CD4-positive, alpha-beta T cell (primary cell): ENCODE measurements at places on chromosomes 7 and 10.

DNA sequence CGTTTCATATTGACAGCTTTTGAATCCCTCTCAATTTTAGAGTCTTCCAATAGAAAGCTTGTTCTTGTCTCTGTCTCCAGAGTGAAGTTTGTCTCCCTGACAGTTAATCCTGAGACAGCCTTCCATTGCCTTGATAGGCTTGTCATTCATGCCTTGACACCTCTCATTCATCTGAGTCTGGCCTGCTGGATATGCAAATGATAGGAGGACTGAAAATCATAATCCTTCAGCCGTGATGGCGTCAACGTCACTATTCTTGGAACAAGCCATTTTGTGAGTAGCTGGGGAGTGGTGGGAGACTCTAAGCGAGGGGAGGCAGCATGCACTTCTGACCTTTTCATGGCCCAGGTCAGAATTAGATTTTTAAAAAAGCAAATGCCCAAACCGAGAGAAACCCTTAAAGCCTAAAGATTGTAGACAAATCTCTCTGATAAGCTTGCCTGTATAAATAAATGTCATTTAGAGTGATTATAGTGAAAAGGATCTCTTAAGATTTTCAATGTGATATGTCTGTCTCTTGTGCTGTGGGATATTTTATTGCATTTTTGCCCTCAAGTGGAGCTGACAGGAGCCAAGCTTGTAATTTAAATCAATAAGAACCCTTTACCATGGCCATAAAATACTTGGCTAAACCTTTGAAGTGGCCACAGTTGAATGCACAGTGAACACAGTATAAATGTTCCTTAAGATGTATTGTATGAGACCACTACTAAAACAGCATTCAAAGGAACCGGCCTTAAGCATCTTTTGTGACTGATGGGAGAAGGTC, 148.8 kb downstream of the SNX10 start:
- no peak for DNase-seq

DNA sequence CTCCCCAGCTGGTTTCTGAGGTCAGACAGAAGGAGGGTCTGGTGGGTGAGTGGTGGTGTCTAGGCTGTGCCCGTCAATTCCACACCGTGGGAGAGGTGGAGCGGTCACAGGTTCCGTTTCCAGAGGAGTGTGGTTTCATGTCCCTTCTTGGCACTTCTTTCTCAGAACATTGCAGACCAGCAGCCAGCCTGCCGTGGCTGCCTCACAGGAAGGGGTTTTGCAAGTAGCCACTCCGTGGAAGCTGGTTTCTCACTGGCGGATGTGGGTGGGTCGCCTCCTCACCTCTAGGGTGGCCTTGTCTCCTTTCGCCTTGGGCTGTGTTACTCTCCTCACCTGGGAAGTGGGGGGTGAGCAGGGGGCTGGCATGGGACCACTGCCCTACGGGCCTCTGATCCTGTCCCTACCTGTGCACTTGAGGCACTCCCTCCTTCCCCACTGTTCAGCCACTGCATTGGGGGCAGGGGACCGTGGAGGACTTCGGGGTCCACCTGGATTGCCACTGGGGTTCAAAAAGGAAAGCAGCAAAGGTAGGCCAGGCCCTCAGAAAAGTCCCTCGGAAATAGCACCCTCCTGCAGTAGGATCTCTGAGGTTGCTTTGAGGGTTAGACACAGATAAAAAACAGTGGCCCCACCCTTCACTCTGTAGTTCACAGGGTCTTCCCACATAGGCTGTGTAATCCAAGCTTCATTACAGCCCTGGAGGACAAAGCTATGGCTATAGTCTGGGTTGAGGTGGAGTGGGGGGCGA, 33.9 kb downstream of the TSPAN14 start:
- peak; percentile 43 for DNase-seq

DNA sequence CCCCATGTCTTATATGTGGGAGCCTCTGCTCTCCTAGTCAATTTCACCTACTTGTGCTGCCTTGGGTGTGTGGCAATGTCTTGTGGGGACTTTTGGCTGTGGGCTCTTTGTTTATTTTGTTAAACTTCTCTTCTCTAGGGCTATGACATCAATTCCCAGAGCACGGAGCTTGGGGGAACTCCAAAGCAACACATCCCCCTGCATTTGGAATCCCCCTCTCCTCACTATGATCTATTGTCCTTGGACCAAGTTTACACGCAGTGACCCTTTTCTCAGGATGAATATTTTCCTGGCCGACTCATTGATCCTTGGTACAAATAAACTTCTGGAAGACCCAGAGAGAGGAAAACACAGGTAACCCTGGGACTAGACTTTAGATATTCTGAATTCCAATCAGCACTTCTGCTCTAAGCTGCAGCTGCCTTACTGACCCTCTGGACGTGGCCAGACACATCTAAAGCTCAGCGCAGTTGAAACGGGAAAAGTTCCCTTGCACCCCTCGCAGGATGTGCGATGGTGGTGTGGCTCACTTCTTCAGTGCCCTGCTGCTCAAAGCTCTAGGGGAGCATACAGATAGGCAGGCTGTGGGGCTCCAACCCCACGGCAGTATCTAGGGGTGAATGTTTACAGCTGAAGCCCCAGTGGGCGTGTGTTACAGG, 110.8 kb downstream of the TMEM178B start:
- DNase-seq, result no peak

DNA sequence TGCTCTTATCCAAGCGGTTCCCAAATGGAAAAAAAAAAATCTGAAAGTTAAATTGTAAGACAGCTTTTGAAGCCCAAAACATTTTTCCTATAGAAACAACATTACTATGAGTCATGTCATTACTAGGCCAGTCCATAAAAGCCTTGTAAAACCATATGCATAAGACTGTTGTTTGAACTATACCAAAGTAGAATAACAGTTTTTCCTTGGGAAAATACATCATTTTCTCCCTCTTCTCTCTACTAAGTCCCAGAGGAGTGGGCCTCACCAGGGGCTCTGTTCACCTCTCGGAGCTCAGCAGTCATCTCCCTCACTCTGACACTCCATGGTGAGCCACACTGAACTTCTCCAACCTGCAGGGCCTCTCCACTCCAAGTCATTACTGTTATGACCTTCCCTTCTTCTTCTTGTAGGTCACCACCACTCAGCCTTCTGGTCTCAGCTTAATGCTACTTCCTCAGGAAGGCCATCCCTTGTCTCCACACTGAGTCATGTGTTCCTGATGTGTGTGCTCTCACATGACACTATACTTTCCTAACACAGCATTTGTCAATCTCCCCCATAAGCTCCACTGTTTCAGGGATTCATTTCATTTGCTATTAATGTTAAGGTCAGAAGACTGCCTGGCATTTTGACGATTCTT, 32.5 kb downstream of the ZNF438 start:
- no peak for DNase-seq

DNA sequence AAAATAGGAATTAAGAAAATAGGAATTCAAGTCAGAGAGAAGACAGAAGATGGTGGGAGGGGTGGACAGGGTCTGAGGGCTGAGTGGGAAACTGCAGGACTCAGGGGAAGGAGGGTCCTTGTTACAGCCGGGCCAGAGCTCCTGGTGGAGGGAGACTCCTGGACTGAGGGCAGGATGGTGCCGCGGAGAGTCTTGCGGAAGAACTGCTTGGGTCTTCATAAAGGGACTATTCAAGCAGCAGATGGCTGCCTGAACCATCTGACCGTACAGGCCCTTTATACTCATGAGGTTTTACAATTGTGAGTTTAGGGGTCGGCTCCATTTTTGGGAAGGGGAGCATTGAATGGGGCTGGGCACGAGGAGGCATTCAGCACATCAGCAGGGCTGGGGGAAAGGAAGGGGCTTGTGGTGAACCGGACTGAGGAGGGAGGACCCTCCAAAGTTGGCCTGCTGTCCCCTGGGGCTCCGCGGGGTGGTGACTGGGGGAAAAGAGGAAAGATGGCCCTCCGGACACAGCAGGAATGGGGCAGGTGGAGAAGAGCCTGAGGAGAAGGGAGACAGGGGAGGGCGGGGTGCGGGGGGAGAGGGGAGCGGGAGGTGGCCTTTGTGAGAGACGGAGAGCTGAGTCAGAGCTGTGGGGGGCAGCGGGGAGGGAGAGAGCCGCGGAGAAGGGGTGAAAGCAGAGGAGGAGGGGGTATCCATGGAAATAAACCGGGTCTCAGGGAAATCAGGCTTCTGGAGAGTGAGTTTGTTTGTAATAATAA, 1.5 kb downstream of the FAM131B start:
- DNase-seq, result no peak

DNA sequence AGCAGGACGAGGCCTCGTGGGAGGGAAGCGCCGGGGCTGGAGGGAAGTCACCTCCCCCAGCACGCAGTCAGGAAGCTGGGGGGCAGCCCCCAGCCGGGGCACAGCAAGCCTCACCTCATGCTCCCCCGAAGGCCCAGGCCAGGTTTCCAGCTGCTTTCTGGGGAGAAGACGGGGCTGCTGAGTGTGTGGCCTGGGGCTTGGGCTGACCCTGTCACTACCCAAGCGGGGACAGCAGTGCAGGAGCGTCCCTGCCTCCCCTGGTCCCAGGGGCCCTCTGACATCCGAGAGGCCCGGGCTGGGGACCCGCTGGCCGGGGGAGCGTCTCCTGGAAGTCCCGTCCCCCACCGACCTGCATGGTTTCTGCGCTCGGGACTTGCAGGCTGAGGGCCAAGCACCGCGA, 19.7 kb upstream of the NKX6-2 start:
- DNase-seq, result no peak

- no peak for DNase-seq
These were observed 15.4 kb downstream of the STAM start for GRCh38 chr10:17659365-17659764.

- DNase-seq, result peak; percentile 57
These were observed 39.9 kb downstream of the CYTH3 start for GRCh38 chr7:6232534-6232933.

DNA sequence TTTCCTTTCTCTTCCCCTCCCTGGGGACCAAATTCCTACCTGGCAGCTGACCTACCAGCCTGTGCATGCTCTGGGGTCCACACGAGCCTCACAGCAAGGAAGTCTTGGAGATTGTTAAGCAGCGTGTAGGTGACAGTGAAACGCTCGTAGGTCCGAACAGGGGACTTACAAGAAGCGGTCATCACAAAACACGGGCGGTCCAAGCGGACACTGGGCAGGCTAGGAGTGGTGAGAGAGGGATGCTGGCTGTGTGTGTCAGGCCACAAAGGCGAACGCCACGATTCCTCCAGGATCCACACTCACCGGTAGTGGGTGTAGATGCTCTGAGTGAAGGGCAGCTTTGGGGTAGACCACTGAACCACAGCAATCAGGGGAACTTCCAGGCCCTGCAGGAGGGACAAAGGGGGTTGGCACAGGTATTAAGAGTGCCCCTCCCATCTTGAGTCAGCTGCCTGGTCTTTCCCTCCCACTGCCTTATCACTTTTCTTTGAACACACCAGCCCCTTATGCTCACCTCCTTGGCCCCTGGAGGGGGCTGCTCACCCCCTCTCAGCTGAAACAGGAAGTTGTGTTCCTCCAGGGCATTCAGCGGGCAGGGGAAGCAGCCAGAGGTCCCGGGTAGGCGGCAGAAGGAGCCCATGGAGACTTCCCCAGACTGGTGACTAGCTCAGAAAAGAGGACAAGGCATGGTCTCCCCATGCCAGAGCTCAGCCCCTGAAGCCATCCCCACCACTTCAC, 2.0 kb downstream of the TRAPPC14 start:
- DNase-seq, result no peak

- no peak for DNase-seq
These were observed 759.4 kb downstream of the SORCS1 start for GRCh38 chr10:106405141-106405540.

- no peak for DNase-seq
These were observed 10.9 kb downstream of the PPA1 start for GRCh38 chr10:70222340-70222794.

GRCh38 chr10:79148452-79149344, 79.9 kb downstream of the ZMIZ1 start:
- no peak for DNase-seq

- no peak for DNase-seq
These were observed 19.0 kb upstream of the AGMO start for GRCh38 chr7:15580604-15581351.

DNA sequence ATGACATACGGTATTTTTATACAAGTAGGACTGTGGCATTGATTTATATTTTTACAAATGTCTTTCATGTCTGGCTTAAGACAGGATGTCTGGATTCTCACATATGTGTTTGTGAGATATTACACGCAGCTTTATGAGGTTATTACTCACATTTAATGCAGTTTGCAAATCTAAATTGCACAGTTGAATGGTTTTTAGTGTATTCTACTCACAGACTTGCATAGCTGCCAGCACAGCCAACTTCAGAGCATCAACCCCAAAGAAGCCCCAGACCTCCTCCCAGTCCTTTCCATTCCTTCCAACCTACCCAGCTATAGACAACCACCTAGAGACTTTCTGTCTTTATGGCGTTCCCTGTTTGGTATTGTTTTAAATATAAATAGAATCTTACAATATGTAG, 193.8 kb upstream of the SHH start:
- no peak for DNase-seq

DNA sequence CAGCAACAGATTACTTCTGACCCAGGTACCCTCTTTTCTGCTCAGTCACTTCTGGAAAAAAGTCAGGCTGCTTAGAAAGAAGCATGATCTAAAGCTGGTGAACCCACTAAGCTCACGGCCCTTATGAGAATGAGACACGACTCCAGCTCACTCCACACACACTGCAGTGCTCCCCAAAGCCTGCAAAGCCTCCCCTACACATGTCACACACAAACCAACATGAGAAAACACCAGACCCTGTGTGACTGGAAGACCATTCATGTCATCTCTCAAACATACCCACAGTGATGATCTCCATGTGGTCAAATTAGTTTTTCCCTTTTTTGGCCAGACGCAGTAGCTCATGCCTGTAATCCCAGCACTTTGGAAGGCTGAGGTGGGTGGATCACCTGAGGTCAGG, 391 bp downstream of the ANKRD61 start:
- DNase-seq, result no peak

- DNase-seq, result no peak
These were observed 76.6 kb upstream of the HGF start for GRCh38 chr7:81846398-81846797.

GRCh38 chr10:112778579-112778978, 171.5 kb upstream of the TCF7L2 start:
- no peak for DNase-seq

DNA sequence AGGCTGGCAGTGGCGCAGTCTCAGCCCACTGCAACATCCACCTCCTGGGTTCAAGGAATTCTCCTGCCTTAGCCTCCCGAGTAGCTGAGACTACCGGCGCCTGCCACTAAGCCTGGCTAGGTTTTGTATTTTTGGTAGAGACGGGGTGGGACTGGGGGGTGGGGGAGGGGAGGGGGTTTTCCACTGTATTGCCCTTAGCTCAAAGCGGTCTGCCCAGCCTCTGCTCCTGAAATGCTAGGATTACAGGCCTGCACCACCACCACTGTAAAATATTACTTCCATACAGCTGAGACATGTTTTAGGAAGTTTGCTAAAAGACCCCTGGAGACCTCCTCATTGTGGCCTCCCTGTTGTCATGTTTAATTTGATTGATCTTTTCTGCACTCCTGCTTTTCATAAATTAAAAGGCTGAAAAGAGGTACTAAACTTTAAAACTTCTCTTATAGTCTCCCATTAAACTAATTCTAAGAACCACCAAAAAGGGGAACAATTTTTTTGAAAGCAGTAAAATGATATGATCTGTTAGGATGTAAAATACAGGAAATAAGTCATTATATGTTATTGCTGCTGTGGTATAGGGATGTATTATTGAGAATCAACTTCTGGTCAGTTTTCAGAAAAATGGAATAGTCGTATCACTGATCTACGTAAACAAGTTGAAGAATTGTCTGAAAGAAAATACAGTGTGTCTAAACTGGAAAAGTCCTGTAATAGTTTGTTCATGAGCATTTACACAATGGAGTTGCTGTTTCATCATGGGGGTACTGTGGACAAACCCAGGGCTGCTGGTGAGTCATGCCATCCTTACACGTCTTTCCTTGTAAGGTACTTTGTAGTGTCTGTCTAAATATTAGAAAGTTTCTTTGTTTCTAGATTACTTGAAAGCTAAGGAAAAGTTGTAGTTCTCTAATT, 72.9 kb upstream of the TMEM248 start:
- no peak for DNase-seq

- no peak for DNase-seq
These were observed 5.6 kb upstream of the PKD1L1 start for GRCh38 chr7:47953822-47954221.
